ENCODE measurements at places on chromosomes 13 and 19. TPM values are rescaled to one million over a fixed set of nuclear protein-coding genes. Genes with fewer than 3 reads are reported as not detected.

MEIOSIN gene
- not detected for total RNA-seq

FCHO1 gene
- 0.53 TPM for total RNA-seq

KLF1 gene
- total RNA-seq = 0.31 TPM

ELF1 gene
- total RNA-seq = 25.8 TPM

DNA sequence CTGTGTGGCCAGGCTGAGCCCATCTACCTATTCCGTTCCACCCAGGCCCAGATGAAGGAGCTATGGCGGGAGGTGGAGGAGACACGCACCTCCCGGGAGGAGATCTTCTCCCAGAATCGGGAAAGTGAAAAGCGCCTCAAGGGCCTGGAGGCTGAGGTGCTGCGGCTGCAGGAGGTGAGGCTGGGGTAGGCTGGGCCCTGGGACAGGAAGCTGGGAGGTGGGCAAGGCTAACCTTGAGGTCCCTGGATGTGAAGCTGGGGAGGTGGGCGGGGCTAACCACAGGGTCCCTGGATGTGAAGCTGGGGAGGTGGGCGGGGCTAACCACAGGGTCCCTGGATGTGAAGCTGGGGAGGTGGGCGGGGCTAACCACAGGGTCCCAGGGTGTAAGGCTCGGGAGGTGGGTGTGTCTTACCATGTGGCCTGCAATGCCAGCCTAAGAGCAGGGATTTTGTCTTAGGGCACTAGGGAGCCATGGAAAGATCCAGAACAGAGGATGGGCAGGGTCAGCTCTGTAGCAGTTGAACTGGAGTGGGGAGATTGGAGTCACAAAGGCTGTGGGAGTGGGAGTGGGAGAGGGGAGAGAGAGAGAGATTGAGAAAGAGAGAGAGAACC lies 36.9 kb downstream of the KCNC3 start:
- H3K4me1 ChIP-seq = no peaks in the 10 kb centered on the region
- no peak overlapping the region for H3K4me3 ChIP-seq

- H3K27ac ChIP-seq = no peak overlapping the region
- no peaks in the 10 kb centered on the region for H3K36me3 ChIP-seq
- H3K4me1 ChIP-seq = no peaks in the 10 kb centered on the region
- no peak for DNase-seq
- H3K27me3 ChIP-seq = peaks cover 2% of the 10 kb centered on the region
- no peak overlapping the region for H3K4me3 ChIP-seq
These were observed 148.8 kb downstream of the FLT1 start for GRCh38 chr13:28346154-28346553.

DNA sequence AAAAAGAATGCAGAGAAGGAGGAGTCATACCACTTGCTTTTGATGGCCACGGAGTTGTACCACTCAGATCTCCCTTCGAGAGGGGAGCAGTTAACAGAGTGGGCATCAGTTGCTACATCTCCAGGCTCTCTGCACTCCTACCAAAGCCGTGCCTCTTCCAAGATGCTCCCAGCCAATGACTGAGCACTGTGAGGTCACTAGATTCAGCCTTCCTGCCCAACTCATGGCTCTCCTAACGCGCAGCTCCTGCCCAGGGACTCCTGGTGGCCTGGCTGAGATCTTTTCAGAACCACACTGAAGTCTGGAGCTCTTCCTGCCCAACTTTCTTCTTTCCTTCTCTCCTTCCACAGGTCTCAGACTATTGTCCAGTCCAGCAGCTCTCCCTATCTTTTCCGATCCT lies 66.7 kb downstream of the LHFPL6 start:
- no peaks in the 10 kb centered on the region for H3K27me3 ChIP-seq
- no peaks in the 10 kb centered on the region for H3K4me1 ChIP-seq
- no peaks in the 10 kb centered on the region for H3K36me3 ChIP-seq
- no peak overlapping the region for H3K27ac ChIP-seq

- no peak overlapping the region for H3K27ac ChIP-seq
- no peaks in the 10 kb centered on the region for H3K27me3 ChIP-seq
- H3K4me3 ChIP-seq = no peak overlapping the region
- no peaks in the 10 kb centered on the region for H3K36me3 ChIP-seq
- peaks cover 2% of the 10 kb centered on the region for H3K4me1 ChIP-seq
These were observed 351.4 kb downstream of the KCNRG start for GRCh38 chr13:50366488-50367174.

DNA sequence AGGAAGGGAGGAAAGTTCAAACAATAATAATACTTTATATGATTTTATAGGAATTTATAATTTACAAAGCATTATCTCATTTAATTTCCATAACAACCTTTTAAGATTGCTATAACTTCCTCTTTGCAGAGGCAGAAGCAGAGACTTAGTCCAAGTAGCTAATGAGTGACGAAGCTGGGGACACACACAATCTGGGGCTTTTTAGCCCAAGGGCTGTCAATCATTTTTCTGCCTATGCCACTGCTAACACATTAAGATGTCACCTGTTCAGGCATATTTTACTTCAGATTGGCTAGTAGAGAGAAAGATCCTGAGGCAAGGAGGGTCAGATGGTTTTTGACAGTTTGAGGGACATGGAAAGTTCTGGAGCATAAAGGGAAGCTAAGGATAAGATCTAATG lies 12.6 kb downstream of the SCEL start:
- H3K27ac ChIP-seq = no peak overlapping the region
- no peaks in the 10 kb centered on the region for H3K27me3 ChIP-seq
- no peaks in the 10 kb centered on the region for H3K36me3 ChIP-seq
- peaks cover 14% of the 10 kb centered on the region for H3K4me1 ChIP-seq

GRCh38 chr19:4896372-4896771 lies 6.3 kb downstream of the ARRDC5 start:
- no peak overlapping the region for H3K27ac ChIP-seq
- H3K4me1 ChIP-seq = peaks cover 19% of the 10 kb centered on the region
- no peaks in the 10 kb centered on the region for H3K27me3 ChIP-seq
- no peak for DNase-seq
- no peak overlapping the region for H3K4me3 ChIP-seq

DNA sequence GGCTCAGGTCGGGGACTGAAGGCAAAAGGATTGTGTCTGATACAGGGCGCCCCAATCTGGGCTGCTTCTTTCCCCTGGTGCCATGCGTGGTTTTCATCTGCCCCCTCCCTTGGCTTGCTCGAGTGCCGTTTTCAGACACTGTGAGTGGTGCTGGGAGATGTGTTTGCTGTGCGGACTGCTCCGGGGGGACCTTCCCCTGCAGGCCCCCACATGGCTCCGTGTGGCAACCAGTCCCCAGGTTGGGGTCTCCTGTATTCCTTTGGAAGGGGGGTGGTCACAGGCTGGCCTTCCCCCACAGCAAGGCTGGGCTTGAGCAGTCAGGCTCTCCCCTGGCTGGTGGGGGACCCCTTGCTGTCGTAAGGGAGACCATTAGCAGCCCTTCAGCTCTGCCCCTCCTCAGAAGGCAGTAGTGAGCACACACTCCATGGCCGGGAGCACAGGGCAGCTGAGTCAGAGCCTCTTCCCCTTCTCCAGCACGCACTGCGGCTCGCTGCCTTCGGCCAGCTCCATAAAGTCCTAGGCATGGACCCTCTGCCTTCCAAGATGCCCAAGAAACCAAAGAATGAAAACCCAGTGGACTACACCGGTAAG lies 20.6 kb upstream of the QTRT1 start:
- DNase-seq = no peak
- no peak overlapping the region for H3K4me3 ChIP-seq
- no peak overlapping the region for H3K27ac ChIP-seq
- no peaks in the 10 kb centered on the region for H3K27me3 ChIP-seq

DNA sequence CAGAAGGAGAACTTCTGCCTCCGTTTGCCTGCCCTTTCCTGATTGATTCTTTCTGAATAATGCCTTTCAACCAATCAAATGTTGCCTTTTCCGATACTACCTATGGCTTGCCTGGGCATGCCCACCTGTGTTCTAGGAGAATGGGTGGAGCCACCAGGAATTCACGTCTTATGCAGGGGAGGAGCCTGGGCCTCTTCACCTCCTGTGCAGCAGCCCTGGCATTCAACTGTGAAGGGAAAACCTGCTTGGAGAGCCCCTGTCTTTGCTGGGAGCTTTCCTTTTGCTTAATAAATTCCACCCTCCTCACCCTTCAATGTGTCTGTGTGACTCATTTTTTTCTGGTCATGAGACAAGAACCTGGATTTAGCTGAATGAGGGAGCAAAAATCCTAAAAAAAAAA lies 730.7 kb downstream of the UQCRFS1 start:
- no peaks in the 10 kb centered on the region for H3K27me3 ChIP-seq
- no peaks in the 10 kb centered on the region for H3K4me1 ChIP-seq
- H3K27ac ChIP-seq = no peak overlapping the region
- no peaks in the 10 kb centered on the region for H3K36me3 ChIP-seq

DNA sequence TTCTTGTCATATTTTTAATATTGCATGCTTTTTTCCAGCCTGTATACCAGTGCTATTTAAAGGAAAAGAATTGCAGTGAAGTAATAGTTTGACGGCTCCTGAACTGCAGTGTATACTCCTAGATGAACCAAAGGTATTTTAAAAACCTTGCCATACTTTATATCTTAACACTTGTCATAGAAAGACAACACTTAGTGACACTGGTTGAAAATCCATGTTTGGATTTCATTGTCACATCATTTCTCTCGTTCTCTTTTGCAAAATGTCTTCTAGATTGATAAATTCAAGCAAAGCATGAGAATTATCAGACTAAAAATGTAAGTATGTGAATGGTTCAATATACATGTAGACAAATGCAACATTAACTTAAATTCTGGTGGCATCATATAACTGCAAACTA lies 1293.9 kb downstream of the PCDH9 start:
- H3K4me1 ChIP-seq = no peaks in the 10 kb centered on the region
- no peaks in the 10 kb centered on the region for H3K36me3 ChIP-seq
- H3K4me3 ChIP-seq = no peak overlapping the region
- no peak overlapping the region for H3K27ac ChIP-seq

DNA sequence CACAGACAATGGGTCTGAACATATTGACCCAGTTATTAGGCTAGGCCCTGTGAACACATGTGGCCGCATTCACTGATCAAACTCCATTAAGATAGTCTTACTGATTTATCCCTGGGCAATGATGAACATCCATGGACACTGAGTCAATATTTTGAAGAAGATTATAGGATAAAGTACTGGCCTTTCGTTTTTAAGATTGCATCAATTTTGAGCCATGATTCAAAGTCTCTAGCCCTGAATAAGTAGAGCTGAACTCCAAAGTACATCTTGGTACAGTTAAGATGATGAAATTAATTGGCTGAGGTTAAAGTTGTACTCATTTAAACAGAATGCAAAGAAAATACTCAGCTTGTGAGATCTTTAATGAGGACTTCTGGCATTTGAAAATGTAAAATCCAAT lies 1581.9 kb downstream of the EFNB2 start:
- H3K36me3 ChIP-seq = no peaks in the 10 kb centered on the region
- no peak for DNase-seq
- H3K4me3 ChIP-seq = no peak overlapping the region
- no peak overlapping the region for H3K27ac ChIP-seq
- H3K4me1 ChIP-seq = no peaks in the 10 kb centered on the region

GGN gene
- total RNA-seq = not detected

HS6ST3 gene
- 0.80 TPM for total RNA-seq

GRCh38 chr13:113653264-113654174 lies 4.5 kb downstream of the ATP4B start:
- peaks cover 13% of the 10 kb centered on the region for H3K4me1 ChIP-seq
- no peak overlapping the region for H3K4me3 ChIP-seq
- H3K27me3 ChIP-seq = no peaks in the 10 kb centered on the region
- no peak overlapping the region for H3K27ac ChIP-seq

- peaks cover 80% of the 10 kb centered on the region for H3K27me3 ChIP-seq
- H3K36me3 ChIP-seq = no peaks in the 10 kb centered on the region
- DNase-seq = no peak
- H3K4me1 ChIP-seq = peaks cover 24% of the 10 kb centered on the region
- no peak overlapping the region for H3K4me3 ChIP-seq
These were observed 6.4 kb downstream of the KANK3 start for GRCh38 chr19:8336660-8337059.

DNA sequence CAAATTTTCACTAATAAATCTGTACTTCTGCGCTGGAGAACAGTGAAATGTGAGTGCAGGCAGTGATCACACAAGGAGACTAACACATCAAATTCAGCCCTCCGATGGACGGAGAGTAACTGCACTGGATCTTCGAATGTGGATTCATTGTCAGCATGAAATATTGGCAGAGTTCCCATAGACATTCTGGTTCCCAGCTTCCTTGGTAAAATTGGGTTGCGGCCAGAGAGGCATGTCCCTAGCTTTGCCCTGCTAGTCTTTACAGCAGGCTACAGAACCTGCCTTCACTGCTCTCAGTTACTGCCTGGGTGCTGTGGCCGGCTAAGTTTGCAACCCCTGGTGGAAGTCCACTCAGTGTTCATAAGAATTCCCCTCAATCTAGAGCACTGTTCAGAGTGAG lies 32.3 kb upstream of the UQCRFS1 start:
- no peak overlapping the region for H3K4me3 ChIP-seq
- peaks cover 6% of the 10 kb centered on the region for H3K27me3 ChIP-seq
- peaks cover 28% of the 10 kb centered on the region for H3K4me1 ChIP-seq
- no peak overlapping the region for H3K27ac ChIP-seq

DNA sequence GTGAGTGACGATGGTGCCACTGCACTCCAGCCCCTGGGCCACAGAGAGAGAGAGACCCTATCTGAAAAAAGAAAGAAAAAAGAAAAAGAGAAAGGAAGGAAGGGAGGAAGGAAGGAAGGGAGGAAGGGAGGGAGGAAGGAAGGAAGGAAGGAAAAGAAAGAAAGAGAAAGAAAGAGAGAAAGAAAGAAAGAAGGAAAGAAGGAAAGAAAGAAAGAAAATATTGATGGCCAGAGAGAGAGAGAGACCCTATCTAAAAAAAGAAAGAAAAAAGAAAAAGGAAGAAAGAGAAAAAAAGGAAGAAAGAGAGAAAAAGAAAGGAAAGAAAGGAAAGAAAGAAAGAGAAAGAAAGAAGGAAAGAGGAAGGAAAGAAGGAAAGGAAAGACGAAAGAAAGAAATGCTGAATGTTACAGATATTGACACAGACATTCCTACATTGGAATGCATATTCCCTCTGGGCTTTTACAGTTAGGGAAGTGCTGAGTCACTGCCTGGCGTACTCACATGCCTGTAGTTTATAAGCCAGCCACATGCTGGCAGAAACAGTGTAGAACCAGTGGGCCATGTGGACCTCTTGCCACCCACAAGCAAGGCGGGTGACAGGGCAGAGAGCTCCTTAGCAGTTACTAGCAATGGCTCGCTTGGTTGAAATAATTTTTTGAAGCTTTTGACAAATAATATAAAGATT lies 34.6 kb upstream of the SLC46A3 start:
- no peak overlapping the region for H3K4me3 ChIP-seq
- peak; percentile 70 for DNase-seq
- H3K4me1 ChIP-seq = no peaks in the 10 kb centered on the region
- H3K27me3 ChIP-seq = no peaks in the 10 kb centered on the region
- no peak overlapping the region for H3K27ac ChIP-seq

GRCh38 chr19:11373885-11374432 lies 507 bp upstream of the SWSAP1 start:
- no peaks in the 10 kb centered on the region for H3K27me3 ChIP-seq
- peaks cover 6% of the 10 kb centered on the region for H3K36me3 ChIP-seq
- peak overlapping the region; percentile 86 for H3K4me3 ChIP-seq
- peaks cover 18% of the 10 kb centered on the region for H3K4me1 ChIP-seq

ZNF415 gene
- 13.0 TPM for total RNA-seq

PNMA8C gene
- 0.44 TPM for total RNA-seq

- H3K4me1 ChIP-seq = no peaks in the 10 kb centered on the region
- no peaks in the 10 kb centered on the region for H3K27me3 ChIP-seq
- H3K4me3 ChIP-seq = no peak overlapping the region
- DNase-seq = no peak
These were observed 51.0 kb upstream of the FGF14 start for GRCh38 chr13:102452836-102453235.

GRCh38 chr19:1826557-1827521 lies 14.8 kb upstream of the ATP8B3 start:
- no peak overlapping the region for H3K4me3 ChIP-seq
- H3K4me1 ChIP-seq = peaks cover 11% of the 10 kb centered on the region
- H3K27me3 ChIP-seq = no peaks in the 10 kb centered on the region
- peaks cover 62% of the 10 kb centered on the region for H3K36me3 ChIP-seq
- H3K27ac ChIP-seq = no peak overlapping the region

LSM4 gene
- 129 TPM for total RNA-seq

- DNase-seq = no peak
- H3K4me3 ChIP-seq = no peak overlapping the region
- no peak overlapping the region for H3K27ac ChIP-seq
These were observed 16.0 kb upstream of the KDM4B start for GRCh38 chr19:4952945-4953344.

Data from muscle of leg (tissue), 16 donors.